Dorsolateral prefrontal cortex (tissue), 122 donors: ENCODE measurements at places on chromosomes 5 and 9.

DNA sequence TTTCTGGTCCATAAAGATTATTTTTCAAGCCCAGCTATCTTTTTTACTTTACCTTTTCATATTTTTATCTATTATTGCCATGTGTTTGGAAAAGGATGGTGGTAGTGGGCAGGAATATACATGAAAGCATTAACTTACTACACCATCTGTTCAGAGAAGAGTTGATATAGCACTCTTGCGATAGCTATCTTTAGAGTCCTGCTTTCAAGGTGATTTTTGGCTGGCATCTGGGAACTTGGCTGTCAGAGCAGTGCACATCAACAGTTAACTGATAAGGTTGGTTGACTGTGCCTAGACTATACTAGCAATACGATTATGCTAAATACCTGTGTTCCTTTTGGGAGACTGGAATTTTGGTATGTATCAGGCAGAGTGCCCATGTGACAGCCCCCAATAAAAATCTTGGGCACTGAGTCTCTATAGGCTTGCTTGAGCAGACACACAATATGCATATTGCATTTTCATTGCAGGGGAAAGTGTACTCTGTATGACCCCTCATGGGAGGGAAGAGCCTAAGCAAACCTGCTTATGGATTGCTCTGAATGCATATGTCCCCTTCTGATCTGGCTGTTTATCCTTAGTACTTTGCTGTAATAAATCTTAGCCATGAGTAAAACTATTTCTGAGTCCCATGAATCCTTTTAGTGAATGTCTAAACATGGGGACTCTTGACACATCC lies 227.6 kb upstream of the C9orf72 start:
- DNase-seq: no peak

GRCh38 chr5:59749782-59750520 lies 143.6 kb downstream of the PDE4D start:
- no peak for DNase-seq

DNA sequence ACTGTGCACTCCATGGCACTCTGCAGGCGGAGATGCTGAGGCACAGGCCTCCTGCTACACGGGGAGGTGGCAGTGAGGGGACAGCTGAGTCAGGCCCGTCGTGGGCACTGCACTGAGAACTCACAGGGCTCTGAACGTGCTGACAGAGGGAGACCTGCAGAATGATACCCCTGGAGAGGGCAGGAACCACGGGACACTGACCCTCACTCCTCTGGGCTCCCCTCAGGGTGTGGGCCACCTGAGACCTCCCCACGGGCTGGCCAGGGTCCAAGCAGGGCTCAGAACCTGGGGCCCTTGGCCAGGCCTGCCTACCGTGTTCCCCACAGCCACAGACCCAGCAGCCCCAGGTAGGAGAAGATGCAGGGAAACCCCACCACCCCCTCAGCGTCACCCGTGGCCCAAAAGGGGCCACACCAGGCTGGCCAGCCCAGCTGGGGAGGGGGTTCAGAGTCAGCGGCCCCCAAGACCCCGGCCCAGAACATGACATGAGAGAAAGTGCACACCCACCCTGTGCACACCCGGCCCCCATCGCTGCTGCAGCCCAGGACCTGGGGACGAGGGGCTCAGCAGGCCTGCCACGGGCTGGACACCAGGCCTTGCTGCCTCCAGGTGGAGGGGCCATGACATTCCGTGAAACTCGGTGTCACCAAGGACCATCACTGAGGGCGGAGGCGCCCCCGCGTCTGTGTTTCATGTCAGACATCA lies 30.9 kb downstream of the GLT6D1 start:
- no peak for DNase-seq

- no peak for DNase-seq
These were observed 134.1 kb downstream of the SEMA6A start for GRCh38 chr5:116440457-116441001.

DNA sequence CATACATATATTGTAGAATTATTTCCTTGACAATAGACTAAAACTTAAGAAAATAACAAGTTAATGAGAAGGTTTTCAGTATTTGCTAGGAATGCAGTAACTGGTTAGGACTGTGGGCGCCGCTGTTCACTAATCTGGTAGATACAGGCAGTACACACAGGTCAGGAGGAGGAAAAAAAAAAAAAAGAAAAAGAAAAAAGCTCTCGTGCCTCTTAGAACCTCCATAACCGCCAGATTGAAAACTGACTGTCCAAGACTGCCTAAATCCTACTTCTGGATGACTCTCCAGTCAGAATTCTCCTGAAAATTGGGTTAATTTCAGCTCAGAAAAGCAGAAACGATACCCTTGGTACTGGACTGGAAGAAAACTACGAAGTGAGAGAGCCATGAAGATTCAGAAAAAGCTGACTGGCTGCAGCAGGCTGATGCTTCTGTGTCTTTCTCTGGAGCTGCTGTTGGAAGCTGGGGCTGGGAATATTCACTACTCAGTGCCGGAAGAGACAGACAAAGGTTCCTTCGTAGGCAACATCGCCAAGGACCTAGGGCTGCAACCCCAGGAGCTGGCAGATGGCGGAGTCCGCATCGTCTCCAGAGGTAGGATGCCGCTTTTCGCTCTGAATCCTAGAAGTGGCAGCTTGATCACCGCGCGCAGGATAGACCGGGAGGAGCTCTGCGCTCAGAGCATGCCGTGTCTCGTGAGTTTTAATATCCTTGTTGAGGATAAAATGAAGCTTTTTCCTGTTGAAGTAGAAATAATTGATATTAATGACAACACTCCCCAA lies at the start of gene PCDHGA1:
TSS of gene PCDHGA1 (plus strand) at position 216 of the 782 bp plus-strand sequence.
- DNase-seq: no peak
